ENCODE measurements at places on chromosomes 3 and 15.
A peak's percentile ranks its signal among the peaks of the same experiment; 100 is the strongest.

- DNase-seq: no peak
These were observed 6.0 kb upstream of the TM2D3 start for GRCh38 chr15:101657968-101658784.

- DNase-seq: no peak
These were observed 23.9 kb upstream of the XIRP1 start for GRCh38 chr3:39216176-39216790.

DNA sequence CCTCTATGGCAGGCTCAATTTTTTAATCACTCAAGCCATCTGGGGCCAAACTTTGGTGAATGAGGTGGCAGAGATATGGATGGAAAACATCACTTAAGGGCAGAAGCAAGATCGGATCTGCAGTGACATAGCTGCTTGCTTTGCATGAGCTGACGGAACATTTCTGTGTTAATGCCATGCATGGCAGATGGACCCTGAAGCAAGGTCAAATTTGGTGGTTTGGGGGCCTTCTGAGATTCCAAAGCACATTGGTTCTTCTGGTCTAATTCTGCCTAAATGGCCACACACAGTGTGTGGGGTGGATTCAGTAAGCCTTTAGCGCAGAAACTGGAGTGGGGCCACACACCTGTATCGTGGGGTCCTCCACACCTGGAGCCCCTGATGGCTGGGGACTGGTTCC is 38.3 kb upstream of the BCL2L10 start:
- DNase-seq: no peak

DNA sequence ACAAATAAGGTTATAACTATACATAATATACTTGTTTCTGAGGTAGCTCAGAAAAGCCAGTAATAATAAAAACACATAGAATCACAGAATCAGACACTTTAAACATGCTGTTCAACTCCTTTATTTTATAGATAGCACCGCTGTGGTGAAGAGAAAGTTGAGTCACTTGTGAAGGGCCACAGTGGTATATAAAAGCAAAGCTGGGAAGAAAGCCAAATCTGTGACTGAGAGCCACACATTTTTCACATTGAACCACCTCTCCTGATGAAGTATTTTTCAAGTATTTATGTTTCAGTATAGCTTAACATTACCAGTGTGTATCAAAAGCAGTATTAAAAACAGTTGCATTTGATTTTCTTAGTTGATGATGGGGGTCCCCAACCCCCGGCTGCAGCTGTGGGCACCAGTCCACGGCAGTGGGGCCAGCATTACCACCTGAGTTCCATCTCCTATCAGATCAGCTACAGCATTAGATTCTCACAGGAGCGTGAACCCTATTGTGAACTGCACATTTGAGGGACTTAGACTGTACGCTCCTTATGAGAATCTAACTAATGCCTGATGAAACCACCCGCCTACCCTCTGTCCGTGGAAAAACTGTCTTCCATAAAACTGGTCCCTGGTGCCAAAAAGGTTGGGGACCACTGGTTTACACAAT is 46.2 kb downstream of the TBL1XR1 start:
- peak; percentile 59 for DNase-seq

- no peak for DNase-seq
These were observed 6.0 kb upstream of the GRAMD1C start for GRCh38 chr3:113832477-113833164.

GRCh38 chr3:197407053-197407452 is 108.6 kb upstream of the DLG1 start:
- no peak for DNase-seq

GRCh38 chr15:49458145-49458544 is 35.1 kb downstream of the FGF7 start:
- peak; percentile 19 for DNase-seq

GRCh38 chr3:83224101-83224868 is 1462.8 kb upstream of the GBE1 start:
- DNase-seq: peak; percentile 19

GRCh38 chr3:74603292-74603691 is 11.2 kb downstream of the CNTN3 start:
- DNase-seq: no peak

DNA sequence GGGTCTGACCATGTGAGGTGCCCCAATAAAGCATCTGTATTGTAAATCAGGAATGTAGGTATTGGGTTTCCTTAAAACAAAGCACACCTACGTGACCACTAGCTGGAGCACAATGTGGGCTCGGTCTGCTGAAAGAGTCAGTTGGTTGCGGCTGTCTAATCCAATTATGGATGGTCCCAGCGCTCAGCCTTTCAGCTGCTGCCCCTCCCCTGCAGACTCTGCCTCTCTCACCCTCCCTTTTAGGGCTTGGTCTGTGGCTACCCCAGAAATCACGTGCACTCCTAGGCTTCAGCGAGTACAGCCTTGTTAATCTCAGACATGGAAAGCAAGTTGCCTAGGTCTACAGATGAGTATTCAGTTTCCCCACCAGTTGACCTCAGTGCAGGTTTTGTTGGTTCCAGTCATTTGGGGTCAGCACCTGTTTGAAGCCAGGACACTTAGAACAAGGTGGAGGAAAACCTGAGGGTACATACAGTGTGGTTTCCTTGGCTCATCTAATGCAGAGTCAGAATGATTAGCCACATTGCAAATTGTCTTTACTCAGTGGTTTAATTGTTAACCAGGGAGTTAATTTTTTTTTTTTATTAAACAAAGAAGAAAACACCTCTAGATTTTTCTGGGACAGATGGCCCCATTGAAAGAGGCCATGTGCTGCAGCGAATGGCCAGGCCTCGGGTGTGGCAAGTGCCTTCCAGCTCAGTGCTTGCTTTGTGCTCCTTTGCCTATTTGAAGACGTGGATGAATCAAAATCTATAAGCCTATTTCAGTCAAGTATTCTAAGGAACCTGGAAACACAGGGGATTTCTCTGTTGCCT is 137.7 kb downstream of the IGF1R start:
- no peak for DNase-seq

GRCh38 chr3:184491867-184492615 is 69.5 kb upstream of the EPHB3 start:
- DNase-seq: no peak

- DNase-seq: no peak
These were observed 4.4 kb downstream of the ALPK3 start for GRCh38 chr15:84821501-84822021.

DNA sequence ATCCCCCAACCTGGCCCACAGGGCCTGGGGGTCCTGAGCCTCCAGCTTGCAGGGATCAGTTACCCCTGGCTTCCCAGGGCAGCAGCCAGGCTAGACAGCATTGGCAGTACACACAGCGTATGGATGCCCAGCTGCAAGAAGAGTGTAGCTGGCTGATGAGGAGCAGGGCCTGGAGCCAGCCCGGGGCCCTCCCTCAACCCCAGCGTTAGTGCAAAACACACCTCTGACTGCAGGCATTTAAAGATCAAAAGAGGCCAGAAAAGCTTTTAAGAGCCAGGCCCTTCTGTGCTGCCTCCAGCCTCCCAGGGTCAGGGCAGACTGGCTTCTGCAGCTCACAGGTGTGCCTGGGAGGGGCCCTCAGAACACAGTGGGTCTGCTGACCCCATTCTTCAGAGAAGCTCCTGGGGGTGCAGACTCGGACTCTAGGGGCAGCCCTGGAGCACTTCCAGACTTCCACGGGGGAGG is 110.6 kb downstream of the ETFA start:
- no peak for DNase-seq

GRCh38 chr3:28575100-28575745 is 226.6 kb upstream of the AZI2 start:
- DNase-seq: no peak

DNA sequence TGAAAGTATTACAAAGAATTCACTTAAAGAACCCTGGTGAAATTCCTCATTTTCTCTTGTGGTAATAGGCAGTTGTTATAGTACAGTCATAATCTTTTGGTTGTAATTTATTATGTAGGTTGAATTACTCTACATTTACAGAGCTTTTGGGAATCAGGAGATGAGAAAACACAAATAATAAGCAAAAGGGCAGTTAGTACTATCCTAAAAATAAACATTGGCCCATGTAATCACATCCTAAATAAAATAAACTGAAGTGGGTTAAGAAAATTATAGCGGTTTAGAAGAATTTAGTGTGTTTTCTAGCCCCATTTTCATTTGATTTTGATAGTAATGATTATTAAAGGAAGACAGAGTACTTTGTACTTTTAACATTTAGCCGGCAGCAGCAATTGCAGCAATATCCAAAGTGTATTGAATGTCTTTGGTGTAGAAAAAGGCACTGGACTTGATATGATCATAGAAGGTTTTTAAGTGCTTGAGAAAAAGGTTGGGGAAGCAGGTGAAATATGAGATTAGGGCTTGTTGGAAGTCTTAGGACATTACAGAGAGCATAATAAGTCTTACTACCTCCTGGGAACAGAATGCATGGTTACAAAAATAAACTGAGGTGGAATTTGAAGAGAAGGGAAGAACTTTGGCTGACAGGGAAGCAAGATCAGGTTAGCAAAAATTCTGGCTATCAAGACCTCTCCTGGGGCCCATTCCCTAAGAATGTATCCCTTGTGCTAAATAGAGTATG is 79.9 kb downstream of the MBNL1 start:
- no peak for DNase-seq

- DNase-seq: no peak
These were observed 42.1 kb downstream of the ADAM10 start for GRCh38 chr15:58707397-58707796.

DNA sequence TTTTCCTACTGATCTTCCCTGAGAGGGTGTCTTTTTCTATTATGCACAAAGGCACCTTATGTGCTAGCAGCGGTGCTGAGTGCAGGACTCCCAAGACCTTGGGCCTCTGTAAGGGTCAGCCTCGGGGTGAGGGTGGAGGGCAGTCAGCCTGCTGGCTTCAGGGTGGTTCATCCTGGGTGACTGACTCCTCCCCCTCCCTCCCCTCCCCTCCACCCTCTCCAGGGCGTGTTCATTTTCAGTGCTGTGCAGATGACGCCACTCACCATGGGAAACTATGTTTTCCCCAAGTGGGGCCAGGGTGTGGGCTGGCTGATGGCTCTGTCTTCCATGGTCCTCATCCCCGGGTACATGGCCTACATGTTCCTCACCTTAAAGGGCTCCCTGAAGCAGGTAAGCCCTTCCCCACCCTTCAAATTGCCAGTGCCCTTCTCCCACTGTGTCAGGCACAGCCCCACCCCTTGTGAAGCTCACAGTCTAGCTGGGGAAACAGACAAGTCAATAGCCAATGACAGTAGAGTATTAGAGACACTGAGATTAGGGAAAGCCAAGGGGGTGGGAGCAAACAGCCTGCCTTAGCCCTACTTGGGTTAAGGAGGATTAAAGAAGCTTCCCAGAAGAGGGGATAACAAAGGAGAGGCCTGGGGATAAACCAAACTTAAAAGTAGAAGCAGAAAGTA is 41.9 kb downstream of the SLC6A1 start:
- DNase-seq: no peak

DNA sequence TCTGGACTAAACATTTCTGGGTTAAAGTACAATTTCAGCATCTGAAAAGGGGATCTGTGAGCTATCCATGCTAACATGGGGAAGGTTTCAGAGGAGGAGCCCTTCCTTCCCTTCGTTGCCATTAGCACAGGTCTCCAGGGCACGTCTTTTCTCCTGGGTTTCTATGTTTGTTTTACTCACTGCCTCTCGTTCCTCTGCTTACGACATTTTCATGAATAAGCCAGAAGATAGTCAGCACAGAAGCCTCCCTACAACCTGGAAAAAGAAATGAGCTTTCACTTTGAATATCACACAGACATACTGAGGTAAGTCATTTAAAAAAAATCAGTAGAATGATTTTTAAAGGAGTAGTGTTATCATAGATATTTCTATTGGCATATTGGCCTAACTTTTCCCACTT is 117.2 kb upstream of the KCNMB2 start:
- peak; percentile 31 for DNase-seq

- DNase-seq: no peak
These were observed 80.6 kb downstream of the MYLK start for GRCh38 chr3:123803521-123803920.

DNA sequence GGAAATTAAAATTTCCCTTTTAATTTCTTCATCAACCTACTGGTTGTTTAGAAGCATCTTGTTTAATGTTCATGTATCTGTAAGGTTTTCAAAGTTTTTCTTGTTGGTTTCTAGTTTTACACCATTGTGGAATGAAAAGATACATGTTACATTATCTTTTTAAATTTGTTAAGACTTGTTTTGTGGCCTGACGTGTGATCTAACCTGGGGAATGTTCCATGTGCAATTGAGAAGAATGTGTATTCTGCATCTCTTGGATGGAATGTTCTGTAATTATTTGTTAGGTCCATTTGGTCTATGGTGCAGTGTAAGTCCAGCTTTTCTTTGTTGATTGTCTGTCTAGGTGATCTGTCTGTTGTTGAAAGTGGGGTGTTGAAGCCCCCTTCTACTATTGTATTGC is 45.7 kb downstream of the THSD4 start:
- no peak for DNase-seq

DNA sequence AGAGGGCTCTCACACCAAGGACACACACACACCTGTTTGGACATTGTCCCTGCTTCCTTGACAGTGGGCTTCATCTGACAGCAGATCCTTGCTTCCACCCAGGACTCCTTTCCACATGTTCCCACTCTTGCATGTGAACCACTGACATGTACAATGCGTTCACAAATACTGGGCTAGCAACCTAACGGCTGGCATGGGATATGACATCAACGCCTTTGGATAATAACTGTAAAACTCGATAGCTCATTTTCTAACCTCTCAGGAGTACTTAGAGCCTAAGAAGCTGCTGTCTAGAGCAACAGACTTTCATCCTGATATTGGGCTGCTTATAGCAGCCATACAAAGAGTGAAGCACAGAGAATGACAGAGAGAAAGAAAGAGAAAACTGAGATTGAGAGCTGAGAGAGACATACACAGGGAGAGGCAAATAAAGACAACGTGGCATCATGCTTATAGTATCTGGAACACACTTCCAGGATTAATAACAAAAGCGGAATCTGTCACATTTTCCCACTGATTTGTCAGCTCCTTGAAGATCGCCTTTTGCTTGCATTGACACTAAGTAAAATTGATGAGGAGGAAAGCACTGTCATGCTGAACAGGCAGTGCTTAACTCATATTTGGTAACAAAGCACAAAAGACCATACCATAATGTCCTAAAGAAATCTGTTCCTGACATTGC is 1.7 kb downstream of the GUCA1C start:
- no peak for DNase-seq

GRCh38 chr3:33926998-33927605 is 128.7 kb downstream of the PDCD6IP start:
- no peak for DNase-seq

DNA sequence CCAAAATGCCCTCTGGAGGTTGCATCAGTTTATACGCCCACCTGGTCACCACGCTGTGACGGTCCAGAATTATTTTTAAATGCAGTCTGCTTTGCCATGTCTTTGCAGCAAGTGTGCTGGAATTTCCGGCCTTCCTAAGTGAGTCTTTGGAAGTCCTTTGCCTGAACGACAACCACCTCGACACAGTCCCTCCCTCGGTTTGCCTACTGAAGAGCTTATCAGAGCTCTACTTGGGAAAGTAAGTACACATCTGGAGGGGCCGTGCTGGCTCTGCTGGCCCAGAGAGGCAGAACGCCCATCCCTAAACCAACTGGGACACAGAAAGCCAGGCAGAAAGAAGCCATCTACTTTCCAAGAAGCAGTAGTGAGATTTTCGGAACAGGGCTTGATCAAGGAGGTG is 101.8 kb downstream of the LRRK1 start:
- no peak for DNase-seq
